ENCODE measurements at places on chromosomes 11 and 22.

DNA sequence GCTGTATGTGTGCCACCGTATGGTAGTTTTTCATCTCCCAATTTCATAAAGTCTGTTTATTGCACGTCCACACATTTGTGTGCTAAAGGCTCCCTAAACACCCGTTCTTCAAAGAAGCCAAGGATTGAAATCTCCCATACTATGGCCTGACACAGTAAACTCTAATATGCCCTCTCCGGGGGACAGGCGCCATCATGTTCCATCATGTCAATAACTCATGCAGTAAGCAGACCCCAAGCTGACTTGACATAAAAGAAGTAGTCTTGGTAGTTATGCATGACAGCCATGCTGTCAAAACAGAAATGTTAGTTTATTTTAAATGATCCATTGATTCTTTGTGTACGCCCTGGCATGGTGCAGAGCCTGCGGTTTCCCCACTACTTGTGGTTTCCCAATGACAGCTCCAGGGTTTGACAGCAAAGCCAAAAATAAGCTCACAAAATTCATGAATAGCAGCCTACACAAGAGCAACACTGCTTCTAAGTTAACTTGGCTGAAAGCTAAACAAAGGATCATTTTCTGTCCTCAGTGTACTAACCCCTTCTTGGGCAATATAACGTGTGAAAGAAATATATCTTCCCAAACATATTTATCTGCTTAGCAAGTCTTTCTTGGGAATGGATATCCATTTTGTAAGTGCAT is 56.5 kb upstream of the CABP7 start:
- DNase-seq, result no peak

- peak; percentile 11 for DNase-seq
Measured at GRCh38 chr11:117877120-117877784, 794 bp upstream of the FXYD6 start.

DNA sequence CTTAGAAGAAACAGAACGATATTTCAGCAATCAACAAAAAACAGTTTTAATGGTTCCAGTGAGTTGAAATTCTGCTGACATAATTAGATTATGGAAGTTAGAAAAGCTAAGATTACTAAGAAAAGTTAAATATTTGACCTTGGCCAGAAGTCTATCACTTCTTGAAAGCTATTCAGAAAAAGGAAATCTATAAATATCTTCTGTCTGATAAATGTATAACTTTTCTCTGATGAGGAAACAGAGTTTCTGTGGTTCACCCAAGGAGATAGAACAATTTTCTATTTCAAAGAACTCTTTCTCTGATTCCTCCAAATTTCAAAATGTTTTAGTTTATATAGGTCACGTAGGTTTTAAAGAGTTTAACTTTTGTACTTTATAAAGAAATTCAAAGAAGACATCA is 438.4 kb upstream of the CHORDC1 start:
- no peak for DNase-seq

DNA sequence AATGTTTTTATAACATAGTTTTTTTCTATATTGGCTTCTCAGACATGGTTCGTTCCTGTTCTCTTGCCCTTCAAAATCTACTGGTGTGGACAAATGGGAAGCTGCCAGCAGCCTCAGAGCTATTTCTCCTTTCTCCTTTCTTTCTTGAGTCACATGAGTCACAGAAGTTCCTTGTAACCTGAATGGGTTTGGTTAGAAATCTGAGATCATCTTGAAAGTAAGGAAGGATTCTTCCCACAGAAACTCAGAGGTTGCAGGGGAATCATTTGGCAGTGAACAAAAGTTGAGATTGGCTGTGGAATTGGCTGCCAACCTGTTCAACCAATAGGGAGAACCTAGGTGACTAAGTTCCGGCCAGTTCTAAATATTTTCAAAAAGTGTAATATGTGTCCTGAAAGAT is 12.5 kb downstream of the PLET1 start:
- no peak for DNase-seq

DNA sequence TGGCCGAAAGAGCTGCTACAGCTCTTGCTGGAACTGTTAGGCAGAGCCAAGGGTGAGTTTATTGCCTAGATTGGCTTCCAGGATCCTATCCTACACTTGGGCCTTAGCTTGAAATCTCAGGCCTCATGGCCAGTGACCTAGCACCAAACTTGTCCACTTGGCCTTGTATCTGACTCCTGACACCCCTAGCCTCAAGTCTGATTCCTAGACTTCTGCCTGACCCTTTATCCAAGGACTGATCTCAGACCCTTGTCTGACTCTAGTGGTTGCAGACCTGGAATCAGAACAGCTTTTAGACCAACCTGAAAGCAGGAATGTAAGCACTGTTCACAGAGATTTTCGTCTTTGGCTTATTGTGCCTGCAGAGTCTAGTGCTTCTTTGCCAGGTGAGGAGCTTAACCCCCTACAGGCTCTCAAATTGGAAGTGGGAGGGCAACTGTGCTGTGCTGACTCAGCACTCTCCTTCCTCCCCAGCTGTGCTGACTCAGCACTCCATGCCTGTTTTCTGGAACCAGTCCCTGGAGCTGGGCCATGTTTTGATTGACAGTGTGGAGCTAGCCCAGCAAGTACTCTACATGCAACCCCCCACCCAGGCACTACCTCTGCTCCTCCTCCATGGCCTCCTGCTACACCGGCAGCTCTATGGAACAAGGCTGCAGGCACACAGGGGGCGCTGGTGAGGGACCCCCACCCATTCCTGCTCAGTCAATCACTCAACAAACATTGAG is 35.1 kb downstream of the RRP8 start:
- peak; percentile 46 for DNase-seq

- DNase-seq, result no peak
Measured at GRCh38 chr22:31585161-31585859, 76.7 kb downstream of the PISD start.

GRCh38 chr11:119491753-119492510 is 69.0 kb upstream of the THY1 start:
- DNase-seq, result peak; percentile 96

GRCh38 chr11:16985297-16985696 is 28.9 kb downstream of the PLEKHA7 start:
- no peak for DNase-seq

- DNase-seq, result no peak
Measured at GRCh38 chr11:2169005-2169378, 2.6 kb downstream of the TH start.

- DNase-seq, result no peak
Measured at GRCh38 chr22:32888976-32889375, 87.5 kb downstream of the TIMP3 start.

DNA sequence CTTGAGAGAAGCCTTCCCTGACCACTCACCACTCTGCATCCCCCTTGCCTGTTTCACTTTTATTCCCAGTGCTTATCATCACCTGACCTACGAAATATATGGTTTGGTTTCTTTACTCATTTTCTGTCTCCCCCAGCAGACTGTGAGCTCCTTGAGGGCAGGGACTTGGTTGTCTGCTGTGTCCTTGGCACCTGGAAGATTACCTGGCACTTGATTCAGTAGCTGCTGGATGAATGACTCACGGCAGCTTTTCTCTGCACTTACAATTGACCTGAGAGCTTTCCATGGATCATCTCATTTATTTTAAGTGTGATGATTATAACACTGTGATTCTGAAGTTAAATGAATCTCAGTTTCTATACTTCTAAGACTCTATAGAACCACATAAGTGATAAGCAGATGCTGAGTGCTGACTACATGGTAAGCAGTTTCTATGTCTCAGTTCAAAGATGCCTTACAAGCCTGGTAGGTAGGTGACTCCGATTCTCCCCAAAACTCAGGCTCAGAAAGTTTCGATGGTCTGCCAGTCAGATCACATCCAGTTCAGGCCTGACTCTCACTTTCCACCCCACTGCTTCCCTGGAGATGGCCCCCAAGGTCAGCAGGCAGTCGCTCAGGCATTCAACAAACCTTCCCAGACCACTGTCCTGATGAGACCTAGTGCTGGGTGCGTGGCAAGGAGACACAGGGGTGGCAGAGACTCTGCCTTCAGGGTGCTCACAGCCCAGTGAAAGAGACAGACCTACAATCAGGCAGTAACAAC is 11.6 kb downstream of the IL2RB start:
- DNase-seq, result no peak

- DNase-seq, result no peak
Measured at GRCh38 chr11:12175694-12176241, 65.4 kb downstream of the MICAL2 start.

GRCh38 chr11:122154227-122154626 is 38.2 kb upstream of the BLID start:
- DNase-seq, result no peak

- DNase-seq, result no peak
Measured at GRCh38 chr11:133081730-133082452, 450.4 kb downstream of the OPCML start.

DNA sequence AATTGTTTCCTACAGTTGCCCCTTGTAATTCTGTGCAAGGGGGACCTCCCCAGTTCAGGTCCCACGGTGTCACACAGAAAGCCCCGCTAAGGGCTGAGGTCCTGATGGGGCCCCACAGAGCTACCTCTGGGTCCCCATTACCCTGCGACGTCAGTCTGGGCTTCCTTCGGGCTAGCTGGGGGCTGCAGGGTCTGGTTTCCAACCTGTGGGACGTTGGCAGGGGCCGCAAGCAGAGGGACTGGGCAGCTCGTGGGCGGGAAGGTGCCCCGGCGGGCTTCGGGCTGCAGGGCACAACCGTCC is 698 bp downstream of the SLC37A4 start:
- no peak for DNase-seq

- DNase-seq, result peak; percentile 57
Measured at GRCh38 chr22:20238536-20238900, 29.6 kb downstream of the RTN4R start.

DNA sequence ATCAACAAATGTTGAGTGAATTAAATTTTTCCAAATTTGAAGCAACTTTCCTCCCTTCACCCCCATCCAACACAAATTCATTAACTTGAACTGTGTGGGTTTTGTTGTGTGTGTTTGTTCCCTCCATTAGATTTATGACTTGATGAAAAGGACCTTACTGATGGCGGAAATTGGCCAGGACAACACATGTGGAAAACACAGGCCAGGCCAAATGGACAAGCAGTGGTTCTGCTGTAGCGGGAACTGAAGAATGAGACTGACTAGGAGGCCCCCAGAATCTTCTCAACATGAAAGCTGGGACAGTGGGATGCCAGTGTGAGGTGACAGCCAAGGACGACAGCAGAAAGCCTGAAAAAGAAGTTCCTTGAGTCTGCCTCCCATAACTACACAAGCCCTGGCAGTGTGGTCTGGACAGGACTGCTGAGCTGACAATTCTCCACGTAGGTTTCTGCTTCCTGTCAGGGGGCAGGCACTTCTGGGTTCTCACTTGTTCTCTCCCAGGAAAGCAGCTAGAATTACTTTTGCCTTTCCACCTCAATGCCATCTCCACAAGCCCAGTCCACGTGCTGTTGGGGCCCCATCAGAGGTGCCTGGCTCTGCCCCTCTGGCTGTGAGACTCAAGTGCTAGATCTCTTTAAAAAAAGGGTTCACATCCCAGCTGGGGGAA is 94.3 kb downstream of the ETS1 start:
- no peak for DNase-seq

- no peak for DNase-seq
Measured at GRCh38 chr22:17943533-17944249, 80.7 kb downstream of the MICAL3 start.

DNA sequence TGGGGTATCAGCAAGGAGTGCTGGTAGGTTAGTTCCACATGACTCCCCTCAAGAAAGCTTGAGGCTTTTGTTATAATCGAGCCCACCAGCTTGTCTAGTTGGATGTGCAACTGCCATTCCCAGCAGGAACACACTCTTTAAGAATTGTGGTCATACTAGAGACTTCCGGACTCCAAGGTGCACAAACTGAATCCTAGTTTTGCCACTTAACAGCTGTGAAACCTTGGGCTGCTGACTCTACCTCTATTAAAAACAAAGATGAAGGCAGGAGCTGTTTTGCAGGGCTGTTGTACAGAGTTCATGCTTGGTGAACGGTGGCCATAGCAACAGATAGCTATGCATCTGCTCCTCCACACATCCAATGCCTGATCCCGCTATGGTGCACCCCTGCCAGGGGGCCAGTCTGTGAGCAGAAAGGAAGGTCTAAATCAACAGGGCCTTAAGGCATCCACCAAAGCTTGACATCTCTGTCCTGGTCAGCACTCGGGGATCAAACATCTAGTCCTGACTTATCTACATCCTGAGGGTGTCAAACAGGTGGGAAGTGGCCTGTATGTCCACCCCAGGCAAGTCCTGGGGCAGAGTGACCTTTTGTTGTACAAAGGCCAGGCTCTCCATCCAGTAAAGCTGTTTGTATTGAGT is 36.4 kb downstream of the DKK3 start:
- peak; percentile 8 for DNase-seq

GRCh38 chr11:115961159-115962003 is 457.2 kb upstream of the CADM1 start:
- peak; percentile 81 for DNase-seq

- no peak for DNase-seq
Measured at GRCh38 chr11:96424693-96425092, 34.9 kb downstream of the JRKL start.

- no peak for DNase-seq
Measured at GRCh38 chr22:25741692-25742626, at the start of gene MYO18B. MYO18B (plus strand) TSS chr22:25742188; CDS start chr22:25761093, 18,905 bp downstream.

- DNase-seq, result no peak
Measured at GRCh38 chr11:119730789-119731386, 1.9 kb upstream of the NECTIN1 start.

DNA sequence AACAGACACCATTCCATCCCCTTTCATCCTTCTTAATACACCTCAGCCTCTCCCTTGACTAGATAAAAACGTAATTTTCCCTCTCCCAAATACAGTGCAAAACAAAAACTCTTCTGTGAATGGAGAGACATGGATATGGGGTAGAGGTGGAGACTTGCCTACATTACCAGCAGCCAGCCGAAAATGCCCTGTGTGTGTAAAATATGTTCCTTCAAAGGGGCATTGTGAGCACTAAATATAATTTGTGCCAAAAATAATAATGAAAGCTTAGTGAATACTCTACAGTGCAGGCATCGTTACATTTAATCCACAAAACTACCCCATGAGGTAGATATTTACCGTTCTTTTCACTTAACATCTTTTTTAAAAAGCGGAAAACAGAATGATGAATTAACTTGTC is 1.0 kb upstream of the TRIM44 start:
- DNase-seq, result no peak

DNA sequence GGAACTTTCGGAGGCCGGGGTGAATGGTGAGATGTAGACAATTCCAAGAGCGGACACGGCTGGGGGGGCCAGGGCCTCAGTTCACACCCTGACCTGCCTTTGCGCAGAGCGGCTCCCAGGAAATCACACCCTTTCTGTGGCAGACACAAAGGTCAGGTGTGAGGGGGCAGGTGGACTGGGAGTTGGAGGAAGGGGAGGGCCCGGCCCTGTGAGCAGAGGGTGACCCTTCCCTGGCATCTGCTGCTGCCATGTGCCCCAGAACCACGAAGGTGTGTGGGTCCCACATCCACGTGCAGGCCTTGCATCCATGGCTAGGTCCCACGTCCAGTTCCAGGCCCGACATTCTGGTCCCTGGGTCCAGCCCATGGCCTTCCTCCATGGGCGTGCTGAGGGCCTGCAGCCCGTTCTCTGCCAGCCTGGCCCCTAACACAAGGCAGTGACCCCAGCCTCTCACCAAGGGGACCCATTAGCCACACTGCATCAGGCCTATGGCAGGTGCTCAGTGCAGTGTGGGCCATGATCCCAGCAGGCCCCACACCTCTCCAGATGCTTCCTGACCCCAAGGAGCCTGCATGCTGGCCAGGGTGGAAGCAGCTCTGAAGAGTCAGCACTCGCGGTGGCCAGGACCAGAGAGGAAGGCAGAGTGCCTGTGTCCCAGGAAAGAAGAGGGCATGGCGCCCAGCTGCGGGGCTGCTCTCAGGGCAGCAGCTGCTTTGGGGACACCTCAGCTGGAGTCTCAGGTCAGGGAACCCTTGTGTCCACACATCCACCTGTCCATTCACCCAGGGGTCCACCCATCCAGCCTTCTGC is 18.9 kb upstream of the PIM3 start:
- no peak for DNase-seq

- DNase-seq, result no peak
Measured at GRCh38 chr11:65141896-65142494, 7.7 kb upstream of the SYVN1 start.

Data from COR-L47 (cell line).